NCI-H2107 (cell line): ENCODE measurements at places on chromosomes 6 and 20.
A peak's percentile ranks its signal among the peaks of the same experiment; 100 is the strongest.

- no peak for DNase-seq
Measured at GRCh38 chr6:23349521-23350147, 776.4 kb upstream of the NRSN1 start.

- DNase-seq, result no peak
Measured at GRCh38 chr6:11380969-11381744, 148.7 kb upstream of the NEDD9 start.

DNA sequence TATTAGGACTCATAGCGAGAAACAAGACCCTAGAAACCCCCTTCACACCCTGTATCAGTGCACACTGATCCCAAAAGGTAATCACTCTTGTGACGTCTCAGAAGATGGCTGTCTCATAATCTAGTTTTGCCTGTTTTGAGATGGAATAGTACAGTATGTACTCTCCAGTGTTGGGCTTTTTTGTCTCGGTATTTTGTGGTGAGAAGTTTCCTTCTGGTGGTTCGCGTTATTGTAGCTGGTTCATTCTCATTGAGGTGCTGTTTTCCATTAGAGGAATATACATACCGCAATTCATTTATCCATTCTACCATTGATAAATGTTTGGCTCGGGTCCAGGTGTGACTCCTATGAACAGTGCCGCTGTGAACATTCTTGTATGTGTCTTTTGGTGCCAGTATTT lies 27.9 kb upstream of the MAP3K4 start:
- DNase-seq, result no peak

- no peak for DNase-seq
Measured at GRCh38 chr6:108598305-108598863, 37.7 kb downstream of the FOXO3 start.

DNA sequence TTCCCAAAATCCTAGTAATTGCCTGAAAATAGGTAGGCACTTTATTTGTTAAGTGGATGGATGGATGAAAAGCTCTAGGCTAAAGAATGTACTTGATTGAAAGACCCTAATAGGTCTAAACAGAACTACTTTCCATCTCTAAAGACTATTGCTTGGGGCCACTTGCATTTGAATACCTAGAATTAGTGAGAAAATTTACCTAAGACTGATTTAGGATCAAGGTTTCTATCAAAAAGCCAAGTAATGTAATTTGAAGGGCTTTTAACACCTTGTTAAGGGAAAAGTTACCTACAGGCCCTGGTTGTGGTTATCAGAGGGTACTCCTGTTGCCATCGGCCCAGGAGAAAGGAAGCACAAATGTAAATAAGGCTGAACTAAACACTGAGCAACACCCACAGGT lies 580.7 kb downstream of the LMBRD1 start:
- DNase-seq, result no peak

- no peak for DNase-seq
Measured at GRCh38 chr6:106022801-106023200, 63.3 kb upstream of the PRDM1 start.

DNA sequence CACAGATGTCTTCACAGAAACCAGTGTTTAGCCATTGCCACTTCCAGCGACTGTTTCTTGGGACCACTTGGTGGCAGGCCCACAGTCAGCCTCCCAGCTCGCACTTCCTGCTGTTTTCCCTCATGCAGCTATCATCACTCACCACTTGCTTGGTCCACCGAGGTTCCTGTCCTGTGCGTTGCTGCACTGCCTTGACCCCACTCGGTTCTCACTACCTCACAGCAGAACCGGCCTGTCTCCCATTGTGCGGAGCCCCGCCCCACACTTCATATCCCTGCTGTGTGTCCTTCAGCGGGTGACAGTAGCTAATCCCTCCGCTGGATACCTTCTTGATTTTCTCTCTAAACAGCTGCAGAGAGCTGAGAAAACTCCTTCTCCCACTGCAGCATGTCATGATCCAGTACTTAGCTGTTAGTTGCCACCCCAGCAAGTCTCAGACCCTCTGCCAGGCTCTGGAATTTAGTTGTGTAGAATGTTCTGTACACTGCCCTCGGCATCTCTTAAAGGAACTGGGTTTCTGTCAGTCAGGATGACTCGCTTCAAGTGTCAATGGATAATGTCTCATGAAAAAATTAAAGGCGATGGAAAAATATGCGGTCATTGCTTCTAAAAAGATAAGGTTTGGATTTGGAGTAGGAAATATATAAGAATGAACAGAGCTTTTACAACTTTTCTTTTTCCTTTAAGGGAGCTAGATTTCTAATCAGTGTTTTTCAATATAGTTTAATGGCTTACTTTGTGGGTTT lies 208.0 kb downstream of the FARS2 start:
- no peak for DNase-seq

DNA sequence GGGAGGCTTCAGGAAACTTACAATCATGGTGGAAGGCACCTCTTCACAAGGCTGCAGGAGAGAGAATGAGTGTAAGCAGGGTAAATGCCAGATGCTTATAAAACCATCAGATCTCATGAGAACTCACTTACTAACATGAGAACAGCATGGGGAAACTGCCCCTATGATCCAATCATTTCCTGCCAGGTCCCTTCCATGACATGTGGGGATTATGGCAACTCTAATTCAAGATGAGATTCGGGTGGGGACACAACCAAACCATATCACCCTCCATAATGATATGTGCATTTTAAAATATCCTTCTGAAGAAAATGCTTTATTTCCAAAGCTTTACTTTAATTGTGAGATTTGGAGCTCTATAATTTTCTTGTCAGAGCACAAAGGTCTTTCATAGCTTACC lies 154.1 kb upstream of the CENPW start:
- no peak for DNase-seq

DNA sequence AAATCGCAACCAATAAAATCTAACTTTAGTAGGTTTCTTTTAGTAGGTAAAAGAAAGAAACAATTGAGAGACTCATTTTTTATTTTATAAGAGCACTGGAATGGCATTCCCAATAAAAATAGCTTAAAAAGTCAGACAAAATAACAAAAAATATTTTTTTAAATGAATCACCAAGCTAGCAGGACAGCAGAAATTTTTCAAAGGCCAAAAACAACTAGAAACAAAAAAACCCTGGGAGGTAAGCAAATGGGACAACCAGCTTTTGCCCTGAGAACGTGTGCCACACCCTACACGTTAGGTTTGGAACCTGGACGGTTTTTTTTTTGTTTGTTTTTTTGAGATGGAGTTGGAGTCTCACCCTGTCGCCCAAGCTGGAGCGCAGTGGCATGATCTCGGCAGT lies 19.6 kb downstream of the GPLD1 start:
- no peak for DNase-seq

- no peak for DNase-seq
Measured at GRCh38 chr6:124955108-124955856, 7.0 kb upstream of the RNF217 start.

DNA sequence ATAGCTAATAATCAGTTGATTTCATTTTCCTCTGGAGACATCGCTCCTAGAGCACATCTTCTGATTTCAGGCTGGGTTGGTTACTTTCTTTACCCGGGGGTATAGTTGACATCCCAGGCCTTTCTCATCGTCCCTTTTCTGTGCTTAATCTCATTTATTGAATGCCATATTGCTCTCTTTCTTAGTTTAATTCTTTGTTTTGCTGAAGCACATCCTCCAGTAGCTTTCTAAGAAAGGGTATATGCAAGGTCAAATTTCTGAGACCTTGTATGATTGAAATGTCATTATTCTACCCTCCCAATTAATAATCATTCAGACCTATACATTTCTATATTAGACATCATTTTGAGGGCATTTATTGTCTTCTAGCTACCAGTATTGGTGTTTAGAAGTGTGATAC lies 2.6 kb upstream of the C20orf141 start:
- DNase-seq, result no peak

- no peak for DNase-seq
Measured at GRCh38 chr6:70396796-70397729, 16.2 kb upstream of the FAM135A start.

GRCh38 chr6:170058878-170059485 lies 231.9 kb downstream of the DLL1 start:
- no peak for DNase-seq

GRCh38 chr6:104400844-104401243 lies 458.9 kb downstream of the HACE1 start:
- no peak for DNase-seq

- no peak for DNase-seq
Measured at GRCh38 chr6:89139509-89140346, 6.1 kb upstream of the PM20D2 start.

DNA sequence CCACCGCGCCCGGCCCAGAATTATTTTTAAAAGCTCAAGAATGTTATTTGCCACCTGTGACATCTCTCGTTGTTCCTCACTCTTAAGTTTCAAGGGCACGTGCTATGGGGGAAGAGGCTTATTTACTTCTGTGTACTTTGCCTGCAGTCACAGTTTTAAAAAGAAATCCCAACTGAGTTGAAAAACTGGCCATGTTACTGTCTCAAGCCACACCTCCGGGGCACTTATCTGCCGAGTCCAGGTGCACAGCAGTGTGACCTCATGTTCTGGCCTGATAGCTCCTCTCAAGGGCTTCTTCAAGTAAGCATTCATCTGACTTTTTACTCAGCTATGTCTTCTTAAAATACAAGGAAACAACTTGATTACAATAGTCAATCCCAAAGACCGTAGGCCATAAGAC lies 34.5 kb downstream of the SHLD1 start:
- DNase-seq, result no peak

- DNase-seq, result no peak
Measured at GRCh38 chr6:11525468-11526155, 11.9 kb upstream of the TMEM170B start.

GRCh38 chr20:38284893-38285444 lies 19.0 kb upstream of the BPI start:
- no peak for DNase-seq

- DNase-seq, result peak; percentile 73
Measured at GRCh38 chr20:60057123-60057865, 99.1 kb downstream of the CDH26 start.

DNA sequence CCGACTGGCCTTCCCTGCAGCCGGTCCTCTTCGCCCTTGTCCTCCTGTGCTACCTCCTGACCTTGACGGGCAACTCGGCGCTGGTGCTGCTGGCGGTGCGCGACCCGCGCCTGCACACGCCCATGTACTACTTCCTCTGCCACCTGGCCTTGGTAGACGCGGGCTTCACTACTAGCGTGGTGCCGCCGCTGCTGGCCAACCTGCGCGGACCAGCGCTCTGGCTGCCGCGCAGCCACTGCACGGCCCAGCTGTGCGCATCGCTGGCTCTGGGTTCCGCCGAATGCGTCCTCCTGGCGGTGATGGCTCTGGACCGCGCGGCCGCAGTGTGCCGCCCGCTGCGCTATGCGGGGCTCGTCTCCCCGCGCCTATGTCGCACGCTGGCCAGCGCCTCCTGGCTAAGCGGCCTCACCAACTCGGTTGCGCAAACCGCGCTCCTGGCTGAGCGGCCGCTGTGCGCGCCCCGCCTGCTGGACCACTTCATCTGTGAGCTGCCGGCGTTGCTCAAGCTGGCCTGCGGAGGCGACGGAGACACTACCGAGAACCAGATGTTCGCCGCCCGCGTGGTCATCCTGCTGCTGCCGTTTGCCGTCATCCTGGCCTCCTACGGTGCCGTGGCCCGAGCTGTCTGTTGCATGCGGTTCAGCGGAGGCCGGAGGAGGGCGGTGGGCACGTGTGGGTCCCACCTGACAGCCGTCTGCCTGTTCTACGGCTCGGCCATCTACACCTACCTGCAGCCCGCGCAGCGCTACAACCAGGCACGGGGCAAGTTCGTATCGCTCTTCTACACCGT lies 6.1 kb downstream of the UBD start:
- no peak for DNase-seq

DNA sequence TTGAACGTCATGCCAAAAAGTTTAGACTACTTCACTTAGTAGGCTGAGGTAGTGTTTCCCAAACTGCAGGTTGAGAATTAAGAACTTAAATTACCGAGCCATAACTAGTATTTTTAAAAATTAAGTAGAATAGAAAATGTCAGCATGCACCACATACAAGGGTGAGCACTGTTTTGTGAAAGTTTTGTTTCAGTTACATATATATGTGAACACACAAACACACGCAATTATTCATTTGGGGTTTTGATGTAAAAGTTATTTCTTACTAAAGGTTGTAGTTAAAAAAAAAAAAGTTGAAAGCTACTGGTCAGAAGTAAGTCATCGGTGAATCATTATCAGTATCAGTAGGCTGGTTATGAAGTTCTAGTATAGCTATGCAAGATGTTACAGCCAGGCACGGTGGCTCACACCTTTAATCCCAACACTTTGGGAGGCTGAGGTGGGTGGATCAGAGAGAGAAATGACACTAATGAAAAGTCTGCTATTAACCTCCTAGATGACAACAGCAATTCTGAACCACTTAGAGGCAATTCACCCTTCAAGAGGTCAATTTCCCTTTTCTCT lies 24.1 kb downstream of the FASTKD5 start:
- DNase-seq, result no peak

GRCh38 chr6:18467741-18468502 lies 80.8 kb downstream of the RNF144B start:
- DNase-seq, result no peak

- no peak for DNase-seq
Measured at GRCh38 chr6:154932515-154933027, 62.5 kb upstream of the TIAM2 start.

DNA sequence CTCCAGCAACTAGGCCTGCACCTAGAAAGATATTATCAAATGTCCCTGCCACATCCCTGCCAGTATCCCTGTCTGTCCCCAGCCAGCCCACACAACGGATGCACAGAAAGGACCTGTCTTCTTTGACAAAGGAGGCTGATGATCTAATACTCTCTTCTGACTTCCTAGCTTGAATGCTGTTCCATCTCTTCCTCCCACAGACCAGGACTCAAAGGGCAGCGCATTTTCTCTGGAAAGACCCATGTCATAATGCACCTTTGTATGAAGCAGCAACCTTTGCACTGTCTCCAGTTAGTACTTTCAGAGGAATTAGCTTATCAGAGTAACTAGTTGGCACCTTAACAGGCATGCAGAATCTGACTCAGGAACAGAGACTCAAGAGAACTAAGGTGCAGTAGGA lies 53.3 kb upstream of the TAF8 start:
- DNase-seq, result no peak

DNA sequence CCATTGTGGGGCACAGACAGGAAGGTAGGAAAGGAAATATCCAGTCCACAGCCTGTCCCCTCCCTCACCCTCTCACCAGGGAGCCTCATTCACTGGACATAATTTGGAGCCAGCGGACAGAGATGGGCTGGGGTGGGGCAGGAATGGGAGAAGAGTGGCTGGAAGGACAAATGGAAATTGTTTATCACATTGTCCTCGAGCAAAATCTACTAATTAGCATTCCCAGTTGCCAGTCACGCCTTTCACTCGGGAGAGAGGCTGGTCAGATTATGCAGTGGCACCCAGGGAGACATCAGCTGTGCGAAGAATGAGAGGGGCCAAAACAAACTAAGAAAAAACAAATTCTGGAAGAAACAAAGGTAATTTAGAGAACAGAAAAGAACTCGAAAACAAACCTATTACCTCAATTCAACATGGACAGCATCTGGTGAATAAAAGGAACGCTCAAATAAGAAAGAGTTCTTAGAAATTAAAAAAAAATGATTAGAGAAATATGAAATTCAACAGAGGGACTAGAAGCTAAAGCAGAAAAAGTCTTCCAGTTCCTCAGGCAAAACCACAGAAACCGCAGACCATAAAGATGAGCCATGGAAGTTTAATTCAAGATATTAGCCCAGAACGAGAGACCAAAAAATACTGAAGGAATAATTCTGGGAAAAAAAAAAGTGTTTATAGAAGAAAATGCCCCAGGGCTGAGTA lies 108.5 kb upstream of the RALGAPA2 start:
- DNase-seq, result no peak
